A549 treated with Mapracorat at 1 μM for 4 hours (cell line): ENCODE measurements at places on chromosomes 1 and 21. TPM values are rescaled to one million over a fixed set of nuclear protein-coding genes. Genes with fewer than 3 reads are reported as not detected.

The SLFNL1 gene
- total RNA-seq: 0.04 TPM in 1 of 5 replicates, not detected in the others

The BPNT1 gene
- 16.0 to 19.3 TPM (median 16.6 TPM) in 5 replicates for total RNA-seq

The IFFO2 gene
- 5.9 to 11.9 TPM (median 9.2 TPM) in 5 replicates for total RNA-seq

The NEK2 gene
- total RNA-seq: 34.9 to 45.6 TPM (median 44.5 TPM) in 5 replicates

The GOLT1A gene
- total RNA-seq: 3.6 to 6.7 TPM (median 4.4 TPM) in 5 replicates

The HES5 gene
- not detected in 5 replicates for total RNA-seq

The CAMTA1 gene
- total RNA-seq: 60.7 to 71.7 TPM (median 69.2 TPM) in 5 replicates

The NCF2 gene
- total RNA-seq: 1.1 to 2.3 TPM (median 1.9 TPM) in 5 replicates

The S100A7 gene
- total RNA-seq: not detected in 5 replicates
